Dermis blood vessel endothelial cell (primary cell): ENCODE measurements at places on chromosomes 13 and 19. TPM values are rescaled to one million over a fixed set of nuclear protein-coding genes. Genes with fewer than 3 reads are reported as not detected.

GRCh38 chr13:73672492-73672891 lies 461.7 kb downstream of the KLF12 start:
- no peak for DNase-seq

The ZNF223 gene
- 6.3 and 8.3 TPM in 2 replicates for total RNA-seq

The IL17D gene
- total RNA-seq = 2.7 and 3.7 TPM in 2 replicates

GRCh38 chr13:110706570-110707372 lies 855 bp upstream of the CARS2 start:
- no peak for DNase-seq

The PABPC3 gene
- under 0.01 and 0.14 TPM in 2 replicates for total RNA-seq

- DNase-seq = peak; percentile 15
These were observed 231.9 kb downstream of the KLF12 start for GRCh38 chr13:73902296-73902695.

DNA sequence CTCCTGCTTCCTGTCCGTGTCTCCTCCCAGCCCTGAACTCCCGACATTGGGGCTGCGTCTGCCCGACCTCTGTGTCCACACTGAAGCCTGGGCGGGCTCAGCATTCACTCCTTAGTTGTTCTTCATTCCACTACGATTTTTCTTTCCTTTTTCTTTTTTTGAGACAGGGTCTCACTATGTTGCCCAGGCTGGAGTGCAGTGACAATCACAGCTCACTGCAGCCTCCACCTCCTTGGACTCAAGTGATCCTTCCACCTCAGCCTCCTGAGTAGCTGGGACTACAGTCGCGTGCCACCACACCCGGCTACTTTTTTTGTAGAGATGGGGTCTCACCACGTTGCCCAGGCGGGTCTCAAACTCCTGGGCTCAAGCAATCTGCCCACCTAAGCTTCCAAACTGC lies 23.5 kb upstream of the SIGLEC11 start:
- DNase-seq = no peak

DNA sequence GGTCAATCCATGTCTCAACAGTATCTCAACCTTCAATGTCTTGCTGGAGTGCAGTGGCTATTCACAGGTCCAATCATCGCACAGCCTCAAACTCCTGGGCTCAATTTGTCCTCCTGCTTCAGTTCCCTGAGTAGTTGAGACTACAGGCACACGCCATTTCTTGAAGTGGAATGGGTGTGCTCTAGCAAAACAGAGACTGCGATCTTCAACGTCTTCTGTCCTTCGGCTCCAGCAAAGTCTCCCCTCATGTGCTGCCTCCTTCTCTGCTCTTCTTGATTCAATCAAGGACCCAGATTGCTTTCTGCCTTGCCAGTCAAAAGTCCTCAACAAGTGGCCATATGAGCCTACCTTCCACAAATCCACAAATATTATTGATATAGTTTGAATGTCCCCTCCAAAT lies 466.7 kb upstream of the MIR17HG start:
- no peak for DNase-seq

DNA sequence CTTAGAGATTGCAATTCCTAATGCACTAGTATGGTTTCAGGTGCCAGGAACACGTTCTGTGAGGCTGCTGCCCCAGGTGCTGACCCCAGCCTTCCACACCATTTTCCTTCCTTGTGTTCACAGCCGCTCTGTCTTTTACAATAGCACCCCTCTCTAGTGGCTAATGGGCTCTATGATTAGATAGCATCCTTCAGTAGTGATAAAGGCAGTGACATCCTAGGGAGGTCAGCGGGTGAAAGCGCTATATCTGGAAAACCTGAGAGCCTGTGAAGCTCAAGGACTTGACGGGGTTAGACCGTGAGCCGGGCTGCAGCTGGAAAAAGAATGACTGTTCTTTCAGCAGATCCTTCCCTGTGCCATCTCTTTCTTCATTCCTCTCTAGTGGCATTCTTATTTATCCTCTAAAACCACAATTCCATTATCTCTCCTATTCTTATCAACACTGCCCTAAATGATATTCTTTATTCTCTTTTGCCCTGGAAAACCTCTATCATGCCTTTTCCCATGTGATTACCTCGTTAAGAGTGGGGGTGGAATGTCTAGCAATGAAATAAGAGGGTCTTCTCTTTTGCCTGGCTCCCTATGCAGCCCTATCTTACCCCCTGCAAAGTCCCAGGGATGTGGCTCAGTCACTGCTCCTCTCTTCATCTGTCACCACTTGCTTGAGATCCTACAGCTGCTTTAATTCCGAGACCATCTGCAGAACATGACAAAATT lies 21.8 kb downstream of the ALOX5AP start:
- DNase-seq = no peak

The SSBP4 gene
- total RNA-seq = 88.8 and 96.7 TPM in 2 replicates

- DNase-seq = no peak
These were observed 5.6 kb downstream of the ARGLU1 start for GRCh38 chr13:106562301-106562700.

- no peak for DNase-seq
These were observed 225.3 kb upstream of the SERP2 start for GRCh38 chr13:44148159-44148914.

DNA sequence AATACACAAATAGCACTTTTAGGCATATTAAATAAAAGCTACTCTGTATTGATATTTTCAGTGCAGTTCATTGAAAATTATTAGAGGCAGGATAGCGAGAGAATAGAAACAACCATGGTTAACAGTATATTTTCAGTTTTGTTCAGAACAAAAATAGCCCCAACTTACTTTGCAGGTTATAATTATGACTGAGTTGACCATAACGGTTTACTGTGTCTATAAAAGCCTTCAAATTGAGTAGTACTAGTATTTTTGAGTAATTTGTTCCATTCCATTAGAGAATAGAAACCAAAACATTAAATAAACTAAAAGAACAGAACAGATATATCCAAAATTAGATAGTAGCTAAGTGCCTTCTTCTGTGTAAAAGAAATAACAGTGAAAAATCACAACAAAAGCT lies 1108.4 kb upstream of the PCDH20 start:
- DNase-seq = no peak

DNA sequence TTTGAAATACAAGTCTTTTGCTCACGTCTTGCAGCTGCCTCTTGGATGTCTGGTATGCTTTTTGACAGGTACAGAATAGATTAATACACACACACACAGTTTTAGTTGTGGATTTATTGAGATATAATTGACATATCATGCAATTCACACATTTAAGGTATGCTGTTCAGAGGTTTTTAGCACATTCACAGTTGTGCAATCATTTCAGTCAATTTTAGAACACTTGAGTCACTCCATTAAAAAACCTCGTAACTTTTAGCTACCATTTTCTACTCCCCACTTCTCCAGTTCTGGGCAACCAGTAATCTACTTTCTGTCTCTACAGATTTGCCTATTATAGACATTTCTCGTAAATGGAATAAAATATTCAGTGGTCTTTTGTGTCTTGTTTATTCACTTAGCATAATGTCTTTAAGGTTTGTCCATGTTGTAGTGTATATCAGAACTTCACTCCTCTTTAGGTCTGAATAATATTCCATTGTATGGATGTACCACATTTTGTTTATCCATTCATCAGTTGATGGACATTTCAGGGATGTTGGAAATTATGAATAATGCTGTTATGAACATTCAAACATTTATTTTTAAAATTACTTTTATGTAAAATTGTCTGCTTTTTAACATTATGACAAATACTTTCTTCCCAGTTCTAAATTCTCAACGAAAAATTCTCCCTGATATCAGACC lies 2.5 kb upstream of the ZMYM2 start:
- no peak for DNase-seq

The GRIN2D gene
- 0.51 and 0.79 TPM in 2 replicates for total RNA-seq

DNA sequence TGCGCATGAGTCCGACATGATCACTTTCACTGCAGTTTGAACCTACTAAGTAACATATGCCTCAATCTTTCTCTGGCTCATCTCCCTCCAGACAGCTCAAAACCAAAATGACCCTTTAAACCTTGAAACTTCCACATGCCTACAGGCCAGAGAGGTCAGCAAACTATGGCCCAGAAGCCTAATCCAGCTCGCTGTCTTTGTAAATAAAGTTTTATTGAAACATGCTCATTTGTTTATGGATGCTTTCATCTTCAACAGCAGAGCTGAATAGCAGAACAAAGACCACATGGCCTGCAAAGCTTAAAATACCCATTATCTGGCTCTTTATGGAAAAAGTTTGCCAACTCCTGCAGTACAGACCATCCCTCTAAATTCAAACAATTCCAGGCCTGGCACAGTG lies 15.6 kb downstream of the FBXO46 start:
- no peak for DNase-seq

The EEF1AKMT1 gene
- 7.7 and 10.0 TPM in 2 replicates for total RNA-seq

DNA sequence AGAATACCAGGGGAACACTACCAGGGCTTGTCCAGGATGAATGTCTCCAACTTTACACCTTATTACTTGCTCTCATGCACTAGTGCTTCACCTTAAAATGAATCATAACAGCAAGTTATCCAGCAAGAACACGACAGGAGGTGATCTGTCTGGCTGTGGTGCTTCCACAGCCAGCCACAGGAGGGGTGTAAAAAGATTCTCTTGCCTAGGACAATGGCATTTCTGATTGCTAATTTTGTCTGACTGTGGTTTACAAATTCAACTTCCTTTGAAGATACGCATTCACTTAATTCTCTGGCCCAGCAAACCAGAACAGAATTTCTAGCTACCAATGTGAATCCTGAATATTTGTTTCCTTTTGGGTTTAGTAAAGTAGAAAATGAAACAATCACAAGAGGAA lies 23.1 kb upstream of the COG3 start:
- peak; percentile 50 for DNase-seq

The CPB2 gene
- total RNA-seq = not detected in 2 replicates

DNA sequence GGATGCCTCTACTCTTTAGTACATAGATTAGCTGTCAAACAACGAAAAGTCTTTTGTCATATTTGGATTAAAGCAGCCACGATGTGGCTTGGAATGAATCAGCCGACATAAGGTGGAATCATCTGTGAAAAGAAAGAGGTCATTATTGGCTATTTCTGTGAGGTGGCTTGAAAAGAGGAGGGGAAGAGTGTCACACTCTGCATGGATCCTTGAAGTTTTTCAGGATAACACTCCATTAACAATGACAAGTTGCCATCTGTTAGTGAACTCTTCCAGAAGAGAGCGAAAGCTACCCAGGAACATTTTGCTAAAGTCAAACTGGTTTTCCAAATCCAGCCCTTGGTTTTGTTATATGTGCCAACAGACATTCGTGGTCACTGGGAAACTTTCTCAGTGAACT lies 1604.8 kb downstream of the OLFM4 start:
- no peak for DNase-seq

The CEACAM21 gene
- 3.2 and 9.4 TPM in 2 replicates for total RNA-seq

GRCh38 chr19:18401580-18402112 lies 4.2 kb upstream of the LRRC25 start:
- peak; percentile 62 for DNase-seq

The CEBPA gene
- total RNA-seq = 0.17 and 0.19 TPM in 2 replicates

The CTU1 gene
- total RNA-seq = 10.0 and 15.8 TPM in 2 replicates

GRCh38 chr19:15159251-15159650 lies 41.5 kb downstream of the NOTCH3 start:
- peak; percentile 12 for DNase-seq

GRCh38 chr13:31485183-31485582 lies 254.1 kb upstream of the RXFP2 start:
- DNase-seq = no peak

The GAPDHS gene
- total RNA-seq = not detected in 2 replicates

- DNase-seq = no peak
These were observed 61.4 kb downstream of the ERCC5 start for GRCh38 chr13:102907016-102907756.

- DNase-seq = no peak
These were observed 338.6 kb downstream of the KCNRG start for GRCh38 chr13:50353651-50354415.

DNA sequence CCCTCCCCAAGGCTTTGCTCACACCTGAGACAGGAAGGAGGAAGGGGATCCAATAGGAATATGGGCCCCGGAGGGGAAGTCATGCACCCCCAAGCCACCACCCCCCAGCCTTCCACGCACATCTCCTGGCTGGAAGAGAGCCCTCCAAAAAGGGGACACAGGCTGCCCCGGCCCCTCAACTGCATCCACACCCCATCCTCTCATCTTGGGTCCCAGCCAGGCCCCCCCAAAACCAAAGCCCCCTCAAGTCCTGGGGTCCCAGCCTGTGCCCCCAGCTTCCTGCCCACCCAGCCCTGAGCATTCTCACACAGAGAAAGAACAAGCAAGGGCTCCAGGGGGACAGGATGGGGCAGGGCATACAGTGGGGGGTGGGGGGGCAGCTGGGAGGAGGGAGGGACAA lies 12.1 kb downstream of the SMIM24 start:
- no peak for DNase-seq

DNA sequence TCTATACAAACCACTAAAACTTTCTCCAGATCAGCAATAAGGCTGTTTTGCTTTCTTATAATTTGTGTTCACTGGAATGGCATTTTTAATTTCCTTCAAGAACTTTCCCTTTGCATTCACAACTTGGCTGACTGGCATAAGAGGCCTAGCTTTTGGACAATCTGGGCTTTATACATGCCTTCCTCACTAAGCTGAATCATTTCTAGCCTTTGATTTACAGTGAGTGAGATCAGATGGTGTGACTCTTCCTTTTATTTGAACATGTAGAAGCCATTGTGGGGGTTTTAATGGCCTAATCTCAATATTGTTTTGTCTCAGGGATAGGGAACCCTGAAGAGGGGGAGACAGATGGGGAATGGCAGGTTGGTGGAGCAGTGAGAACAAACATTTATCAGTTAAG lies 82.7 kb downstream of the FOXO1 start:
- DNase-seq = no peak

DNA sequence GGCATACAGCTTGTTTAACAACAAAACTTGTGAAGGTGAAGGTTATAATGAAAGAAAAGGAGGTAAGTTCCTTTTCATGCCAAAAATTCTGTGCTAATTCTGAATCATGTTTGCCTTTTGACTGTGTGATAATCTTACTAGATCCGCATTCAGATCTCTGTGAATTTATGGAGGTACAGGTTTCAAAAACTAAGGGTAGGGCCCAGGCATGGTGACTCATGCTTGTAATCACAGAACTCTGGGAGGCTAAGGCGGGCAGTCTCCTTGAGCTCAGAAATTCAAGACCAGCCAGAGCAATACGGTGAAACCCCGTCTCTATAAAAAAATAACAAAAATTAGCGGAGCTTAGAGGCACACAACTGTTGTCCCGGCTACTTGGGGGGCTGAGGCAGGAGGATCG lies 45.9 kb downstream of the PCDH9 start:
- no peak for DNase-seq

- DNase-seq = peak; percentile 23
These were observed 23.1 kb downstream of the LRFN3 start for GRCh38 chr19:35959040-35959967.

- no peak for DNase-seq
These were observed 75.4 kb downstream of the PEG3 start for GRCh38 chr19:56765137-56765536.

DNA sequence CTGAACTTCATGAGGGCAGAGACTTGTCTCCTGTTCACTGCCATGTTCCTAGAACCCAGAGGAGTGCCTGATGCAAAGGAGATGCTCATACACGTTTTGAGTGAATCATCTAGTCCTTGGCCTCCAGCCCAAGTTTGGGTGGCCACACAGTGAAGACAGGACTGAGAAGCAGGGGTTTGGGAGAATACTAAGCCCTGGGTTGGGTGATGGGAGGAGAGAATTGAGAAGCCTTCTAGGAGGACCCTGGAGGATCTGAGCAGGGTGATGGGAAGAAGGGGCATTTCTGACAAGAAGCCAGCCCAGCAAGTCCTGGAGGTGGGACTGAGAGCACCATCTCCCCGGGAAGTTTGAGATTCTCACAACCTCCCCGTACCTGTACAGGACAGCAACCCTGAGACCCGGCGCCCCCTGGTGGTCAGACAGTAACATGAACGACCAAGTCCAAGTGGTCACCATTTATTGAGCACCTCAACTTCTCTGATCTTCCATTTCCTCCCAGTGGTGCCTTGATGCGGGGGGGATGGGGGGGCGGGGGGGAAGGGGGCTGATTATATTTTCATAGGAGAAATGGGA lies 11.0 kb downstream of the CTU1 start:
- peak; percentile 70 for DNase-seq

GRCh38 chr13:112416647-112417046 lies 40.5 kb downstream of the SPACA7 start:
- no peak for DNase-seq
